ENCODE measurements at places on chromosomes 16 and 17.
A peak's percentile ranks its signal among the peaks of the same experiment; 100 is the strongest.

- DNase-seq = no peak
These were observed 95.4 kb upstream of the TNRC6C start for GRCh38 chr17:77862890-77863813.

GRCh38 chr16:4260360-4260759, 12.5 kb downstream of the TFAP4 start:
- no peak for DNase-seq

GRCh38 chr17:82544431-82545070, 25.0 kb downstream of the FOXK2 start:
- DNase-seq = no peak

DNA sequence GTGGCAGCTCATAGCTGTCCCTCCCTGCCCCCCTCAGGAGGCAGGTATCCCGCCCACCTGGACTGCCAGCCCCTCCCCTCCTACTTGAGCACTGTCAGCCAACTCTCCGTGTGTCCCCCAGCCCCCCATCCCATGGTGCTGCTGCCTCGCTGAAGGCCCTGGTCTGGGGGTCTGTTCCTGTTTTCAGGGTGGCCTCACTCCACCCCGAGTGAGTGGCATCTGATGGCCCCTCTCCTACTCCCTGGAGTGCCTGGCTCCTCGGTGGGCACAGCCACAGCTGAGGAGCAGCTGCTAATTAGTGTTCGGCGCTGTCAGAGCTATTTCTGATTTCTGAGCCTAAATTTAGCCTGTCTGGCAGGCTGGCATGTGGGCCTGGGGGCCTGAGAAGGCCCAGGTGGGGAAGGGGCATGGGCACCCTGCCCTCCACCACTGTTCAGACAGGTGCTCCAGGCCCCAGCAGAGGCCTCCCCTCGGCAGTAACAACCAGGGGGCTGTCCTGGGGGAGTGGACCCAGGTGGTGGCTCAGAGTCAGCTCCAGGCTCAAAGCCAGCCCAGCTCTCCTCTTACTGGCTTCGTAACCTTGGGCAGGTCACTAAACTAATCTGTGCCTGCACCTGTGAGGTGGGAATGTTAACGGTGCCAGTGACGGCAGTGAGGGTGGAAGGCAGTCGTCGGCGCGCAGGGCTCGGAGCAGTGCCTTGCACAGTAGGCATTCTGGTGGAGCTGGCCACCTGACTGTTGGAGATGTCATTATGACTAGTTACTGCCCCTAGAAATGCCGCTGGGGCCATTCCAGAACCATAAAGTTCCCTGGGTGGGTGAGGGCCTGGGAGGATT, 6.5 kb downstream of the FMNL1 start:
- DNase-seq = peak; percentile 48

DNA sequence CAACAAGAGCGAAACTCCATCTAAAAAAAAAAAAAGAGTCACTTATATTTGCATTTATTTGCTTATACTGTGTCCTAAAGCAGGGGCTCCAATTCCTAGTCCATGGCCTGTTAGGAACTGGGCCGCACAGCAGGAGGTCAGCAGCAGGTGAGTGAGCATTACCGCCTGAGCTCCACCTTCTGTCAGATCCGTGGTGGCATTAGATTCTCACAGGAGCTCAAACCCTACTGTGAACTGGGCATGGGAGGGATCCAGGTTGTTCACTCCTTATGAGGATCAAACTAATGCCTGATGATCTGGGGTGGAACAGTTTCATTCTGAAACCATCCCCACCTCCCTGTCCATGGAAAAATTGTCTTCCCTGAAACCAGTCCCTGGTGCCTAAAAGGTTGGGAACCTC, 24.9 kb downstream of the ITGB3 start:
- no peak for DNase-seq

DNA sequence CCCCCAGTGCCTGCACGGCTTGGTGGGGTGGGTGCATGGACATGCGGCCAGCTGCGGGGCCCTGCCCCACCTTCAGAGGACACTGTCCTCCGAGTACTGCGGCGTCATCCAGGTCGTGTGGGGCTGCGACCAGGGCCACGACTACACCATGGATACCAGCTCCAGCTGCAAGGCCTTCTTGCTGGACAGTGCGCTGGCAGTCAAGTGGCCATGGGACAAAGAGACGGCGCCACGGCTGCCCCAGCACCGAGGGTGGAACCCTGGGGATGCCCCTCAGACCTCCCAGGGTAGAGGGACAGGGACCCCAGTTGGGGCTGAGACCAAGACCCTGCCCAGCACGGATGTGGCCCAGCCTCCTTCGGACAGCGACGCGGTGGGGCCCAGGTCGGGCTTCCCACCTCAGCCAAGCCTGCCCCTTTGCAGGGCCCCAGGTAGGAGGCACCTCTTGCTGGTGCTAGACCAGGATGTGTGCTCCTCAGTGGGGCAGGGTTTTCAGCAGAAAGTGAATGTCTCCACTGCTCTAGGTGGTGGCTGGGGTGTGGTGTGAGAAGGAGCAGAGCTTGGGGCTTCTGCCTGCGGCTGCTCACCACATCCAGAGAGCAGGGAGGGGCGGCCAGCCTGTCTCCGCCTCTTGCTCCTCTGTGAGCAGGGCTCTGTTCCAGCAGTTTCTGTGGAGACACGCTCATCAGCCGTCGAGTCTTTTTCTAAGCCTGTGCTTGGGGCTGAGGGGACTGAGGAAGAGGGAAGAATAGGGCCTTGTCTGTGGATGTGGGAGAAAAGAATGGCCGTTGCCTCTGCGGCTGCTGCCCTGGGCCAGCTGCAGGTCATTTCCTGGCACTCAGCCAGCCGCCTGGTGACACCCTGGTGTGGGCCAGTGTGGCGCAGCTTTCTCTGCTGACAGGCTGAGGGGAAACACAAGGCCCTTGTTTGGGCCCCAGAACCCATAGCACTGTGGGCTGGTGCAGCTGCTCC, 2.2 kb downstream of the ZNF276 start:
- DNase-seq = peak; percentile 37

- no peak for DNase-seq
These were observed 348.0 kb downstream of the UTP18 start for GRCh38 chr17:51608251-51608933.

DNA sequence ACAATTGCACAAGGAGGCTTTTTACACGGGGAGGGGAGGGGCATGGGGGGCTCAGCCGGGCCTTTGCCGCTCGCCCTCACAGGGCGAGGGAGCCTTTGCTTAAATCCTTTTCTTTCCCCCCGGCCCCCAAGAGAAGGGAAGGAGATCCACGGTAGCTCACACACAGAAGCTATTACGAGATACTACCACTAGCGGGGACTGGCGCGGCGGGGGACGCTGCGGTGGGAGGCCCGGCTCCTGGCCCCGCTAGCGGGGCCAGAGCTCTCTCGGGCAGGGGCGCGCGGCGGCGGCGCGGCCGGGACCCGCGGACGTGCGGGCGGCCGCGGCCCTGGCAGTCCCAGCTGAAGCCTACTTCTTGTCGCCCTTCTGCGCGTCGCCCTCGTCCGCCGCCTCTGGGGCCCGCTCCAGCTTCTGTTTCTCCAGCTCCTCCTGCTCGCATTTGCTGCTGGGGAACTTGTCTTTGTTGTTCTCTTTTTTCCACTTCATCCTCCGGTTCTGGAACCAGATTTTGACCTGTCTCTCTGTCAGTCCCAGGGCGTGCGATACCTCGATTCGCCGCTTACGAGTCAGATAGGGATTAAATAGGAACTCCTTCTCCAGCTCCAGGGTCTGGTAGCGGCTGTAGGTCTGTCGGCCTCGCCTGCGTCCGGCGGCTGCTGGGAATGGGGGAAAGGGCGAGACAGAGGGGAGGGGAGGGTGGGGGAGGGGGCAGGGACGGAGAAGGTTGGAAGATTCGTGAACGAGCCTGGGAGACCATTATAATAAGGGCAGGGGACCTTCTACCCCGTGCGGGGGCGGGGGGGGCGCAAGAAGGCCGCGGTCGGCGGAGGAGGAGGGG, 2.0 kb downstream of the HOXB8 start:
- no peak for DNase-seq

DNA sequence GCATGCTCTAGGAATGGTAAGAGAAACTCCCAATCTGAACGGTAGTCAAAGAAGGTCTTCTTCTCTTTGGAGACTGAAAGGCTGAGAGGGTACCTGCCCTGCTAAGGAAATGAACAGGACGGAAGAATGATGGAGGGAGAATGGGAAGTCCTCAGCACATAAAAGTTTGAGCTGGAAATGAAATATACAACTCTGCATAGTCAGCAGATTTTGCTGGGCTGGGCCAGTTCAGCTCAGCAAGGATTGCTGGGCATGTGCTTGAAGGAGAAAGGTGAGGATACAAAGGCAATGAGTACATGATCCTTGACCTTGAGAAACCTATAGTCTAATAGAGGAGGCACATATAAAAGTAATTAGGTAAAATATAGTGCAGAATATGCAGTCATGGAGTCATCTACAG, 669.3 kb downstream of the MAF start:
- no peak for DNase-seq

- no peak for DNase-seq
These were observed 744 bp upstream of the PLXDC1 start for GRCh38 chr17:39151943-39152818.

DNA sequence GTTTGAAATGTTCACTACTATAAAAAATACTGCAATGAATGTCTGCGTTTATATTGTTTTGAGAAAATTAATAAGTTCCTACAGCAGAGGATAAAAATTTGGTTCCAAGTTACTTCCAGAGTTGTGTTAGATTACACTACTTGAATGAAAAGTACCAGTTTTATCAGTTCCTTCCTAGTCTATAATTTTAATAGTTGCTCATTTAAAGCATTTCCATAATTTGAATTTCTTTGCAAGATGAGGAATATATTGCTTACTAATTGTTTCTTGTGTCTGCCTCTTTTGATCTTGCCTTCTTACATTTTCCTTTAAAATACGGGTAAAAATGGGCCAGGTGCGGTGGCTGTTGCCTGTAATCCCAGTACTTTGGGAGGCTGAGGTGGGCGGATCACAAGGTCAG, 4.0 kb downstream of the EMC6 start:
- DNase-seq = no peak

DNA sequence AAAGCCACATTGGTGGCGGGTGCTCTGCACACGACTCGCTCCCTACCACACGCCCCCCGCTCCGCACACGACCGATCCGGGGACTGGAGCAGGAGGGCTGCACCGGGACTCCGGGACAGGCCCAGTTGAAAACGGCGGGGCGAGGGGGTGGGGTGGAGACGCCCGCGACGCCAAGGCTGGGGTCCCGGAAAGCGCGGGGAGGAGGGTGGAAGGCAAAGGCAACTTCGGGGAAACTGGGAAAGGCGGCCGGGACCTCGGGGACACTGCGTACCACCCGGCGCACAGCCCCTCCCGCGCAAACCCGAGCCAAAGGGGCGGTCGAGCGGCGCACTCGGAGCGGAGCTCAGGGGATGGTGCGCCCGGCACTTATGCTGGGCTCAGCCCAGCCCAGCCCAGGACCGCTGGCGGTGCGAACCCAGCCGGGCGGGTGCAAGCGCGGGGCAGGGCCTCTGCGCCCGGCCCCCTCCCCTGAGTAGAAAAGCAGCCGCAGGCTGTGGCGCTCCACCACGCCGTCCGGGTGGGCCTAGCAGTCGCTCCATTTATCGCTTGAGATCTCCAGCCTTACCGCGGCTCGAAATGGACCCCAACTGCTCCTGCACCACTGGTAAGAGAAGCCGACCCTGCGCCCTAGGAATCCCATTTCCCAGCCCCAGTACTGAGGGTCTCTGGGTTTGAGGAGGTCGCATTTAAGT, at the start of gene MT1M:
TSS of gene MT1M (plus strand) at position 504 of the 692 bp plus-strand sequence. CDS start at position 577, 73 bp downstream.
- DNase-seq = no peak

DNA sequence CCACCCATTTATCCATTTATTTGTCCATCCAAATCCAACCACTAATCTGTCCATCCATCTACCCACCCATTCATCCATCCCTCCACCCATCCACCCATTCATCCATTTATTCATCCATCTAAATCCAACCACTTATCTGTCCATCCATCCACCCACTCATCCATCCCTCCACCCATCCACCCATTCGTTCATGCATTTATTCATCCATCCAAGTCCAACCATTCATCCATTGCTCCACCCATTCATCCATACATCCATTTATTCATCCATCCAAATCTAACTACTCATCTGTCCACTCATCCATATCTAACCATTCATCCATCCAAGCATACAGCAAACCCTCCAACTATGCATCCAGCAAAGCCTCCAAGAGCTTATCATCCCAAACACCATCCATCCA, 267.3 kb downstream of the XYLT1 start:
- DNase-seq = no peak

GRCh38 chr16:65445313-65446260, 323.7 kb upstream of the CDH11 start:
- DNase-seq = no peak

DNA sequence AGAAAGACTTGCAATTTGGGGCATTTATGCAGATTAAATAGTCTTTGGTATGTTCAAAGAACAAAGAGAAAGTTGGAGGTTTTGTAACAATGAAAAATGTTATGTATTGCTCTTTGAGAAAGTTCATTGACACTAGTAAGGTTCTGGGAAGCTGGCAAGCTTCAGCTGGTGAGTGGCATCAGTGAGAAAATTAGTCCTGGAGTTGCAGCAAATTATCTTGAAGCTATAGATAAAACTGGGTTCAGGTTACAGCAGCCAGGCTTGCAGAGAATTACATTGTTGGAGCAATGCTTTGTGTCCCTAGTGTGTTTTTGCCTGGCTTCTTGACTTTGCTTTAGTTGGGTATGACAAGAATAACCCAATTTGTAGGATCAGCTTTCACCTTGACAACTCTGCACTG, 221.2 kb downstream of the CDH13 start:
- DNase-seq = no peak

- DNase-seq = no peak
These were observed 240.8 kb downstream of the STX8 start for GRCh38 chr17:9334536-9335446.

GRCh38 chr16:48687421-48688038, 77.5 kb upstream of the N4BP1 start:
- DNase-seq = peak; percentile 2

GRCh38 chr16:64211331-64211730, 910.5 kb downstream of the CDH11 start:
- no peak for DNase-seq

- no peak for DNase-seq
These were observed 20.1 kb downstream of the COX11 start for GRCh38 chr17:54948380-54948779.

DNA sequence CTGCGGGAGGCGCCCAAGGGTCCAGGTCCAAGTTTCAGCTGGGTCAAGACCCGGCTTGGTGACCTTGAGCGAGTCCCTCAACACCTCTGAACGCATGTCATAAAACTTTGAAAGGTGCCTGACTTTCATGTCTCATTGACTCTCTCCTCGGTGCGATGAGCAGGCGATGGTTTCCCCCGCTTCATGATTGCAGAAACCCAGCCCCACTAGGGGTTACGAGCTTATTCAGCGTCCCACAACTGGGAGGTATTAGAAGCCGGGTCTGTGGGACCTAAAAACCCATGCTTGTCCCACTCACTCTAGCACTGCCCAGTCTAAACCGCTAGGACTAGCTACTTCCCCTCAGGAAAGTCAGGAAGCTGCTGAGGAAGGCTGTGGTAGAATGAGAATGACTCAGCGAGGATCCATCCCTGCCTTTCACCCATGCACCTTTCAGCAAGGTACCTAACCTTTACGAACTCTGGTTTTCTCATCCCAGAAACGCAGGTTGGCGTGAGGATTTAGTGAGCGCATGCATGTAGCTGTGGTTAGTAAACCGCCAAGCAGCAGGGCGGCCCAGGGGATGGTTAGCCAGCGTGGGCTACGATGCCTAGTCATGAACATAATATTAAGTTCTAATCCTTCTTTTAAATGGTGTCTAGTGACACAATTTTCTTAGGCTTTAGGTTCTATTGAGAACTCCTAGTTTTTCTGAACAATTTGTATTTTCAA, 26.2 kb upstream of the RFFL start:
- peak; percentile 53 for DNase-seq

Data from stimulated activated CD4-positive, alpha-beta T cell treated with anti-CD3 and anti-CD28 coated beads, TNF-alpha, amount 100 ng/mL, for 24 hours (primary cell).